ENCODE measurements at places on chromosomes 12 and 14.

GRCh38 chr14:19902409-19902808, 18.0 kb upstream of the OR4K5 start:
- DNase-seq = no peak

DNA sequence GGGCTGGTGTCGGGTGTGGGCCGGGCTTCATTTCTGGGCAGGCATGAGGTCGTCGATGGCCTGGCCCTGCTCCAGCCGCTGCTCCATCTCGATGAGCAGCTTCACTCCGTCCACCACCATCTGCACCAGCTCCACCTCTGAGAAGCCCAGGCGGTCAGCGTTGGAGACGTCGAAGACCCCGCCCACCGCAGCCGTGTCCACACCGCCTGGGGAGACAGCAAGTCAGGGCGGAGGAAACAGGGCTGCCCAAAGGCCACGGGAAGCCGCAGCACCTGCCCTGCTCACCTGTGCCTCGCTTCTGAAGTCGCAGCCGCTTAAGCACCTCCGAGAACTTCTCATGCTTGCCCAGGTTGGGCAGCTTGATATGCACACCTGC, 2.8 kb downstream of the CKB start:
- no peak for DNase-seq

DNA sequence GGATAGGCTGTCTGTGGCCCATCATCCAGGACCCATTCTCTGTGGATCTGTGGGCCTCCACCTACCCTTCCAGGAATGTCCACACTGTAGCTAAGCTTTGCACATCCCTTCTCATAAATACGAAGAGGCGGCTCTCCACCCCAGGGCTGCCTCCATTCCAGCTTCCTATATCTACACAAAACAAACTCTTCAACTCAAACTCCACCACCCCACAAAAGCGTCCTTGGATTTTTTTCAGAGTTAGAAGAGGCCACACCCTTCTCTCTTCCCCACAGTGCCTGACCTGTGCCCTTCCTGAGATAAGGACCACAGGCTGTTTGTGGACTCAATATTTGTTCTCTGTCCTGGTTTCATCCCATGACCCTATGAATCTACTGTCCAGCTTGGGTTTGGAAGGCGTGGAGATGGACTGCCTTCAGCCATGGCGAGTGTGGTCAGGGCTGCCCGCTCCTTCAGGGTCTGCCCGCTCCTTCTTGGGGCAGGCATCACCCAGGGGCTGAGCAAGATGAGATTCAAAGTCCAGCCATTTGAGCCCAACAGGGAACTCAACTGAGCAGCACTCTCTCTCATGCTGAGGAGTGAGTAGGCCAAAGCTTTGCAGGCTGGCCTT, 13.0 kb upstream of the SERPINA12 start:
- DNase-seq = no peak

DNA sequence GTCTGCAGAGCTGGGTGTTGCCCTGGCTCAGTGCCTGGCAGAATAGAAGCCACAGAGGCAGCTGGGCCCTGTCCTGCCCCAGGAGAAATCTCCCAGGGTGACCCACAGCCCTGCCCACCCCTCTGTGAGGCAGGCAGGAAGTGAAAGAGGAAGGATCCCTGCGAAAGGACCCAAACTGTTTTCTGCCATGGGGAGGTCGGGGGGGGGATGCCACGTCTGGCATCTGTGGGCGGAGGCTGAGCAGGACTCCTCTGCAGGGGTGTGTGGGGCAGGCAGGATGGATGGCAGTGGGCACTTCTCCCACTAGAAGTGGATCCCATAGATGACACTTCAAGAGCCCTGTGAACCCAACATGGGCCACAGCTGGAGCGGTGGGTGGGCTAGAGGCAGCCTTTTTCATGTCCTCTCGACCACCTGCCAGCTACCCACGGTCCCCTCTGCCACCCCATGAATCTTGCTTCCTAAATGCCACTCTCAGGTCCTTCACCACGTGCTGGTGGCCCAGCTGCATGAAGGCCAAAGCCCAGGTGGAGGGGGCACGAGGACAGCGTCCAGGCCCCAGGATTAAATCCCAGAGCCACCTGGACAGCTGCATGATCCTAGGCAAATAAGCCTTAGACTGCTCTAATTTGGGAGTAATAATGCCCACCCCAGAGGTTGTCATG, 3.6 kb downstream of the PAPLN start:
- no peak for DNase-seq

DNA sequence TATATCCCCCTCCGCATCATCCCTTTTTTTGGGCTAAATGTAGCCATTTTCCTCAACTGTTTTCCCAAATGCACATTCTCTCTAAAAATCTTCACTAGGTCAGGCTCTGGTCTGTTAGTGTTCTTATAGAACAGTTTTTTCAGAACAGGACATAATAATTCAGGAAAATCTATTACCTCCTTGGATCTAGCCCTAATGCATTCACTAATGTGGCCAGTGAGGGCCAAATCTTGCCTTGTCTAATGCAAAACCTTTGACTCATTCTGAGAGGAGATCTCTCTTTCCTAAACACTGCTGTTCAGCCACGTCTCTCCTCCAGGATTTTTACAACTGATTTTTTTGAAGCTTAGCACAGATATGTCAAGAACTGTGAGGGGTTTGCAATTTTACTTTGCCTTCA, 15.5 kb downstream of the C14orf132 start:
- DNase-seq = no peak

GRCh38 chr12:122023339-122024131, 1.9 kb downstream of the BCL7A start:
- no peak for DNase-seq

DNA sequence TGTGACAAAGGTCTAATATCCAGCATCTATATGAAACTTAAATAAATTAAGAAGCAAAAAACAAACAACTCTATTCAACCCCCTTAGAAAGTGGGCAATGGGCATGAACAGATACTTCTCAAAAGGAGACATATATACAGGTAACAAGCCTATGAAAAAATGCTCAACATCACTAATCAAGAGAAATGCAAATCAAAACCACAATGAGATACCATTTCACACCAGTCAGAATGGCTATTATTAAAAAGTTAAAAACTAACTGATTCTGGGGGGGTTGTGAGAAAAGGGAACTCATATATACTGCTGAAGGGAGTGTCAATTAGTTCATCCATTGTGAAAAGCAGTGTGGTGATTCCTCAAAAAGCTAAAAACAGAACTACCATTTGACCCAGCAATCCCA, 198.9 kb downstream of the BMP4 start:
- DNase-seq = no peak

DNA sequence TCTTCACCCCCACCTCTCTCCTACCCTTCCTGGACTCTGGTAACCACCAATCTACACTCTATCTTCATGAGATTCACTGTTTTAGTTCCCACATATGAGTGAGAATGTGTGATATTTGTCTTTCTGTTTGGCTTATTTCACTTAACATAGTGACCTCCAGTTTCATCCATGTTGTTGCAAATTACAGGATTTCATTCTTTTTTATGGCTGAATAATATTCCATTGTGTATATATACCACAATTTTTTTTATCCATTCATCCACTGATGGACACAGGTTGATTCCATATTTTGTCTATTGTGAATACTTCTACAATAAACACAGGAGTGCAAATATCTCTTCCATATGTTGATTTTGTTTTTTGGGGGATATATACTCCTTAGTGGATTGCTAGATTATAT, 140.5 kb downstream of the OTOGL start:
- no peak for DNase-seq

GRCh38 chr12:90008277-90008676, 299.6 kb upstream of the ATP2B1 start:
- DNase-seq = no peak

DNA sequence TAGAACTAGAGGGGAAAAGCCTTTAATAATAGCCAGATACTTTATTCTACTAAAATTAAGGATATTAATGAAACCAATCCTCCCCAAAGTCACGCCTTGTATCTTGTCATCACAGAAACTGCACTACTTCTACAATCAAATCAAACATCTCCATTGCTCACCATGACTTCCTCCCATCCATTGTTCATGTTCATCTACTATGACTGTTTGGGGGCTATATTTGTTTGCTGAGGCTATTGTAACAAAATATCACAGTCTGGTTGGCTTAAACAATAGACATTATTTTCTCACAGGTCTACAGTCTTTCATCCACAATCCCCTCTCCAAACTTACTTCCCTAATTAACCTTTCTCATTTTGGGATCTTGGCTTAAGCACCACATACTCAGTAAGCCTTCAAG, 193.6 kb upstream of the FSCB start:
- DNase-seq = no peak

DNA sequence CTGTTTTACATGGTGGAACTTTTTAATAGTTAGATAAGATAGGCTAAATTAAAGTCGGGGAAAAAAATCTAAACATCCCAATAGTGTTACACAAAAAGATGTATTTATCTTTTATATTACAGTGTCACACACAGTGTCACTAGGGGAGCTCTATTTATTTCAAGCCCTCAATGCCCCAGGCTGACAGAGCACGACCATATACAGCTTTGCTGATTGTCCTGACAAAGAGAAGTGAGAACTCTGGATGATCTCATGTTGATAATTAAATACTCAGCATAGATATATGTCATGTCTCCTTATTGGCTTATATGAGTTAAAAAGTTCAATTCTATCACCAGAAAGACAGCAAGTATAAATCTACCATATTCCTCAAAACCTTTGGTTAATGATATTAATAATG, 594.3 kb downstream of the LRFN5 start:
- no peak for DNase-seq

GRCh38 chr12:32470936-32471470, 71.6 kb downstream of the FGD4 start:
- DNase-seq = no peak

GRCh38 chr12:109996483-109996853, 300 bp upstream of the GIT2 start:
- DNase-seq = no peak

GRCh38 chr12:47080725-47081502, 1.2 kb upstream of the AMIGO2 start:
- DNase-seq = peak; percentile 33

GRCh38 chr12:213527-213932, 427 bp downstream of the SLC6A12 start:
- DNase-seq = no peak

GRCh38 chr12:80470403-80470802, 26.4 kb downstream of the PTPRQ start:
- DNase-seq = no peak

GRCh38 chr12:50932787-50933280, 19.5 kb upstream of the HIGD1C start:
- no peak for DNase-seq

- DNase-seq = no peak
Measured at GRCh38 chr12:18446061-18446644, 184.8 kb downstream of the PIK3C2G start.

GRCh38 chr12:105229371-105229770, 6.6 kb downstream of the APPL2 start:
- DNase-seq = no peak

DNA sequence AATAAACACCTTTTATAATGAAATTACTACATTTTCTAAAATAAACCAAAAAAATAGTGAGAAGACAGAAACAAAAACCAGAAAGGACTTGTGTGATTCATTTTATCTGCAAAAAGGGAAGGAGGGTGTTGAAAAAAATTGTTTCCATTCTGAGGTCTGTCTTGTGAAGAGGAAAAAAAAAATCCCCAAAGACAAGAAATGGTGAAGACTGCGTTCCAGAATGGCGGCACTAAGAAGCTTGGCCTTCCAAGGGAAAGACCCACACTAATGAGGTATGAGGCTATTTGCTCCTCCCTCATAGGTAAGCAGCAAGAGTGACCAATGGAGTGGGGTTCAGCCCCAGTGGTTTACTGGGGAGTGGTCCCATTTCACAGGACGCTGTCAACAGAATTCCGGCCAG, 35.0 kb downstream of the GNPTAB start:
- no peak for DNase-seq

DNA sequence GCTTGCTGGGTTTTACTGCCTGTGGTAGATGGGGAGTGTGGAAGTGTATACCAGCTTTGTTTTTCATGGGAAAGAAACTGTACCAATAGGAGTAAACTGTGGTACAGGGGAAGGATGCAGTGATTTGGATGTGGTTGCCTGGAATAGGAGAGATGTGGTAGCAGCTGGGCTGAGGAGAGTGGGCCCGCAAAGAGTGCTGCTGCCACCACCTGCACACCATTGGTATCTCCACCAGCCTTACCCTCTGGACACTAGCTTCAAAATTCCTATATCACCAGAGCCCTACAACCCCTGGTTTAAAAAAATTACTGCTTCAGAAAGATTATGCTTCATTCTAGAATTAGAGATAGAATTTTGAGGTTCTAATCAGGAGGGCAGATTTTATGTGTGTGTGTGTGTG, 53.6 kb downstream of the AKAP6 start:
- DNase-seq = no peak

DNA sequence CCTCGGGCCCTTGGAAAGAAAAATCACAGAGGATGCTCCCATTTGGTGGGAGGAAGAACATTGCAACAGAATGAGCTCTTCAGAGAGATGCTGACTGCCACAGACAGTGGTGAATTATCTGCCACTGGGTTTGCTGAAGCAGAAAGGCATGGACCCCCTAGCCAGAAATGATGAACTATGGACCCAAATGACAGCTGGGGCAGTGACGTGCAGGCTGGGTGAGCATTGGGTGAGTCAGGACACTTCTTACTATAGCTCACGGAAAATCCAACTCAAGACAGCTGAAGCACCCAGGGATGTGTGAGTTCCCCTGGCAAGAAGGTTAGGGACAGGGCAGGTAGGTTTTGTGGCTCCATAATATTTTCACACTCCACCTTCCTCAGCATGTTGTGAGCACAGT, 993.2 kb downstream of the BCL11B start:
- no peak for DNase-seq

DNA sequence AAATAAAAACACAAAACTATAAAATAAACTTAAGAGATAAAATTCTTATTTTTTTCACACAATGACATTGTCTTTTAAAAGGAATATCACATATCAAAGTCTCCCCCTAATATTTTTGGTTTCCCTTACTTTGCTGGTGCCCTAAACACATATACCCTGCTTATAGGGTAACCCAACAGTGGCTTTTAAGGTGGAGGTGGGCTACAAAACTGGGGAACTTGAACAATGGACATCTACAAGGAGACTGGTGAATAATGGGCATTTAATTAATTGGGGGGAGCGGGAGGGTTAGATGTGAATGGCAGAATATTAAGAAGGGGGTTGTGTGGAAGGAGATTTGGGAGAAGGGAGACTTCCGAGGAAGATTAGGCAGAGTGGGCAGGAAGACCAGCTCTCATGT, 9.6 kb downstream of the B4GALNT1 start:
- no peak for DNase-seq

GRCh38 chr12:48999371-49000131, at the start of gene DDN:
Gene DDN (minus strand): TSS chr12:48999375. CDS start chr12:48999287, 88 bp downstream.
- peak; percentile 29 for DNase-seq
